ENCODE measurements at places on chromosomes 7 and 10. TPM values are rescaled to one million over a fixed set of nuclear protein-coding genes. Genes with fewer than 3 reads are reported as not detected.

PSTK gene
- 5.1 TPM for polyA plus RNA-seq

JCAD gene
- 8.3 TPM for polyA plus RNA-seq

FEZF1 gene
- polyA plus RNA-seq: not detected

LOXL4 gene
- 39.8 TPM for polyA plus RNA-seq

PLCE1 gene
- polyA plus RNA-seq: 0.52 TPM

ATP6V0A4 gene
- polyA plus RNA-seq: not detected

RPS24 gene
- 4,192 TPM for polyA plus RNA-seq

ABCB1 gene
- polyA plus RNA-seq: 1.1 TPM

PPRC1 gene
- polyA plus RNA-seq: 13.5 TPM

TMEM236 gene
- polyA plus RNA-seq: 0.02 TPM

FGFBP3 gene
- polyA plus RNA-seq: 0.40 TPM

ABHD11 gene
- polyA plus RNA-seq: 6.5 TPM

HMX2 gene
- polyA plus RNA-seq: not detected

TAS2R3 gene
- not detected for polyA plus RNA-seq

PTPRE gene
- polyA plus RNA-seq: 0.75 TPM
